Trophoblast cell (in vitro differentiated cells and primary cell): ENCODE measurements at places on chromosomes 16 and 17.
A peak's percentile ranks its signal among the peaks of the same experiment; 100 is the strongest.

DNA sequence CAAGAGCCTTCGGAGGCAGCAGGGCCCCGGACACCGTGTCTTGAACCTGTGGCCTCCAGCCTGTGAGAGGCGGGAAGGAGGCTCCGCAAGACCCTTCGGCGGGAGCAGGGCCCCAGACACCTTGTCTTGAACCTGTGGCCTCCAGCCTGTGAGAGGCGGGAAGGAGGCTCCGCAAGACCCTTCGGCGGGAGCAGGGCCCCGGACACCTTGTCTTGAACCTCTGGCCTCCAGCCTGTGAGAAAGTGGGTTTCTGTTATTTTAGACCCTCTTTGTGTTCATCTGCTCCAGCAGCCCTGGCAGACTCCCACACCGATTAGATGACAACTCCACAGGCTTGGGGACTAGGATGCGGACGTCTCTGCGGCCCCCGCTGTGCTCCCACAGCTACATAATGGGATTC is 30.0 kb downstream of the FBXO31 start:
- no peak for DNase-seq

GRCh38 chr16:2199621-2200139 is 3.3 kb upstream of the CASKIN1 start:
- no peak for DNase-seq

DNA sequence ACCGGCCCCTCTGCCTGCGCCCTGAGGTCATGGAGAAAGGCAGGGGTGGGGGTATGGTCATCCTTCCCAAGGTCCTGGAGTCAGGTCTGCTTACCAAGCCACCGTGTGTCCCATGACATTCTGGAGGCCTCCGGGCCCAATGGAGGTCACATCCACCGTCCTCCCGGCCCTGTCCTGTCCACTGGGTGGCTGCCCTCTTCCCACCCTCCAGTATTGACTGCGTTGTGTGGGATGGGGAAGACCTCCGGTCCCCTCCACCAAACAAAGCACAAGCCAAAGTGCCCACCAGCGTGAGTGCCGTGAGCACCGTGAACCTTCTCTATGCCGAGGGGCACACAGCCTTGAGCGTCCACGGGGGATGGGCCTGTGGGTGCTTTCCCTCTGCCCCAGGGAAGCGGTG is 37.2 kb downstream of the LMF1 start:
- DNase-seq, result no peak

DNA sequence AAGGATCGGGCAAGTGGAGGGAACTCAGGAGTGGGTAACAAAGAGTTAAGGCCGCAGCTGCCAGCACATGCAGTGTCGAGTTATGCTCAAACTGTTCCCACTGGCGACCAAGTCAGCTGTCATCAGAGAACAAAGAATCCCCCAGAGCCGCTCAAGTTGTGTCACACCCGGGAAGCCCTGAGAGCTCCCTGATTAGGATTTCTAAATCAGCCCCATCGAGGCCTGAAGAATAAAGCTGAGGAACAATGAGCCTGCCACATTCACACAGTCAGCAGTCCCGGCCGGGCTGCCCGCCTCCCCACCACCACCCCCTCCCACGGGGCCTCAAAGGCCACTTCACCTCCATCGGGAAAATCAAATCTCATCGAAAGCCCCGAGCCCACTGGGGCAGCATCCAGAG is 84.5 kb downstream of the SOX9 start:
- no peak for DNase-seq

- DNase-seq, result peak; percentile 56
Measured at GRCh38 chr16:15427648-15428239, 6.6 kb upstream of the BMERB1 start.

GRCh38 chr17:16947470-16947869 is 24.4 kb downstream of the TNFRSF13B start:
- DNase-seq, result no peak

DNA sequence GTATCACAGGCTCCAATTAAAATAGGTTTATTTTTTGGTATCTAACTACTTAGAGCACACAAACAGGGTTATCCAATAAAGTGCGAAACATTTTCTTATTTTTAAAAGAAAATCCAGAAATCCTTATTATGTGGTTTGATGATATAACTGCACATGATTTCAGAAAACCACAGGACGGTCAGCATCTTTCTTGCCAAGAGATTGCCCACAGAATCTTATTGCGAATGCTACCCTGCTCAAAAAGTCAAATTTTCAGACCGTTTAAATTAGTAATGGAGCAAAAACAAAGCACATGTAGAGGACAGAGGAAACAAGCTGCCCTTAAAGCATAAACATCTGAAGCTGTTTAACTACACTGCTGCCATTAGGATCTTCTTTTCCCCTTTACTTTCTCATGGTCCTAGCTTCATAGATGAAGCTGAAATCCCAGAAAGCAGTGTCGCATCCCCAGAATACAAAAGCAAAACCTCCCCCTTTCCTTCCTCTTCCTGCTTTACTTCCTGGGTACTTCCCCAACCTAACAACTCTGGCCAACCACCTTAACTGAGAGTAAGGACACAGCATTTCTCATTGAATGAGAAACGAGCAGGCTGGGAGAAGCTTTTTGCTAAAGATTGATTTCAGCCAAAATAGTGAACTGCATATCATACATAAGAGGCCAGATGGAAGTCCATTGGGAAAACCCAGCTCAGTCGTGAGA is 43.7 kb downstream of the CMTM4 start:
- no peak for DNase-seq

GRCh38 chr16:66746048-66746447 is 5.4 kb downstream of the DYNC1LI2 start:
- DNase-seq, result no peak

DNA sequence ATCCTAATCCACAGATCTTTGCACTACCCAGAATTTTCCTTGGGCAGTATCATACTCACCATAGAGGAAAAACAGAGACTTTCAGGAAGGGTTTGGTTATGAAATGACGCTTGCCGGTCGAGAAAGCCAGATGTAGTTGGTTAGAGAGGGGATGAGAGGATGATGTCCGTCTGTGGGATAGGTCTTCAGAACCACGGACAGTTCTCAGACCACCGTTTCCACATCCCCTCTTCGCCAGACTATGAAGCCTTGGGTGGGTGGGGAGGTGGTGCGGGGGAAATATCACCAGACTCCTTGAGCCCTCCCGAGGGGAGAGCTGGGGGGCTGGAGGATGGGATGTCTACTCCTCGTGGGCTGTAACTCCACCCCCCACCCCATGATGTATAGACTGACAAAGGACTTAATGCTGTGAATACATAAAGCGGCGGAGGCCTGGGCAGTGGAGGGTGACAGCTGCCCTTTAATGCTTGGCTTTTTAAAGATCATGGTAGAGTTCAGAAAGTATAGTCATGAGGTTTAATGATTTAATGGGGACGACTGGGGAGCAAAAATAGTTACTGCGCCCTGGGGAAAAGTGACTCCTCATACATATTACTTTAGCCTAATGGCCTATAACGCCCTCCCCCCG is 96.6 kb downstream of the MRM1 start:
- no peak for DNase-seq

- DNase-seq, result no peak
Measured at GRCh38 chr16:3503523-3503922, 2.7 kb downstream of the CLUAP1 start.

DNA sequence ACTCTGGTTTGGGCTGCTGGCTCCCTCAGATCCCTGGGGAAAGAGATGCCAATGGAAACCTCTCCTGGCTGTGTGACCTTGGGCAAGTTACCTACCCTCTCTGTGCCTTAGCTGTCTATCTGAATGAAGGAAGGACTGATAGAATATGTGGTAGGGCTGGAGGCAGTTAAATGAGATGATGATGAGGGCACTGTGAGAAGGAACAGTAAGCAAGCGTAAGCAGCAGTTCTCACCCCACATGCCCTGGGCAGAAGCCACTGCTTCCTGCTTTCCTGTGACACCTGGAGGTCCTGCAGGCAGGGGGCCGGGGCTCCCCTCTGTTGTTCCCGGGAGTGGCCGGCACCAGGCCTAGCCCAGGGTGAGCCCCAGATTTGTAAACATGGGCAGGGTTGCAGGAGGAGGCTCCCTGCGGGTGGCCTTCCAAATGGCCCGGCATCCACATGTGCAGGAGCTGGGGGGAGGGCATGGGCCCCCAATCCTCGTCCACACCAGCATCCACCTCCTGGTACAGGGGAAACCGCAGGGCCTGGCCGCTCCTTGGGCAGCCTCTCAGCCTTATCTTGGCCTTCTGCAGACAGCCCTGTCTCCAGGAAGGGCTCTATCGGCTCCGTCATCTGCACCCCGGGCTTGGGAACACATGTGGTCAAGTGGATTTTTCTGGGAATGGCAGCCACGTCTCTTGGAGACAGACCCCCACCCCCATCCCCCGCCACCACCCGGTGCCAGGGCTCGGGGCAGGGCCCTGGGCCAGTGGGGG is 235.6 kb upstream of the GSE1 start:
- DNase-seq, result no peak

DNA sequence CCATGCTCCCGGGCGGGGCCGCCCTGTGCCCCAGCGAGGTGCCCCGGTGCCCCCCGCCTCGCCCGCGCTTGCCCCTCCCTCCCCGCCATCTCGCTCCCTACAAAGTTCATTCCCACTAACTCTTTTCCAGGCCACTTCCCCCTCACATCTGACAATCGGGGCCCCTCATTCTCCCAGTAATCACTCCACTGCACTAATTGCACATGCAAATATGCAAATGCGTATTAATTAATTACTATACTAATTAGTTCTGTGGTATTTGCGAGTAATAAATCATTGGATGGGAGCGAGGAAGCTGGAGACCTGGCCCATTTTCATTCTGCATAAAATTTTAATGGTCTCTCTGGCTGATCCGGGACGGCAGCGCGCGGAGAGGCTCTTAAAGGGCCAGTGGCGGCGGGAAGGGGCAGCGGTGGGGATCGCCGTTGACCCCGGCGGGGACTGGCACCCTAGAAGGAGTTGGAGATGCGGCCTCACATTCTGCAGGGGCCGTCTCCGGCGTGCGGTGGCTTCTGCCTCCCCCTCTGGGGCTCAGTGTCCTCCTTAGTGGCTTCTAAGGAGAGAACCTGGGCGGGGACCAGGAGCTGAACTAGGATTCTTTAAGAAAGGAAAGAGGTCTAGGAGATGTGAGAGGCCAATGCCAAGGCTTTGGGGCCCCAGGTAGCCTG is 8.4 kb upstream of the PPP1R1B start:
- DNase-seq, result no peak

- DNase-seq, result no peak
Measured at GRCh38 chr17:57696050-57696449, 49.0 kb downstream of the CCDC182 start.

DNA sequence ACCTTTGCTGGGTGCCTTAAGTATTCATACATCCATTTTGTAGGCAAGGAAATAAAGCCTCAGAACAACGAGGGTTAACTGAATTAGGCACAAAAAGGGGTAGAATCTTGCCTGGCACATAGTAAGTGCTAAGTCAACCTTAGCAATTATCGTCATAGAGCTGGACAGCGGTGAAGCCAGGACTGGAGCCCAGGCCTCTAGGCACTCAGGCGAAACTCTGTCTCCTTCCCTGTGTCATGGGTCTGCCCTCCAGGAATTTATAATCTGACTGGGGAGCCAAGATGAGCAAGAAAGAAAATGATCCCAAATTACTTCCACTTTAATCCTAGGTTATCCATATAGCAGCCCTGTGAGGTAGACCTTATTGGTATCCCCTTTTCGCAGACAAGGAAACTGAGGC is 61.4 kb downstream of the KATNIP start:
- no peak for DNase-seq

GRCh38 chr17:17322516-17323510 is 19.6 kb downstream of the NT5M start:
- no peak for DNase-seq

DNA sequence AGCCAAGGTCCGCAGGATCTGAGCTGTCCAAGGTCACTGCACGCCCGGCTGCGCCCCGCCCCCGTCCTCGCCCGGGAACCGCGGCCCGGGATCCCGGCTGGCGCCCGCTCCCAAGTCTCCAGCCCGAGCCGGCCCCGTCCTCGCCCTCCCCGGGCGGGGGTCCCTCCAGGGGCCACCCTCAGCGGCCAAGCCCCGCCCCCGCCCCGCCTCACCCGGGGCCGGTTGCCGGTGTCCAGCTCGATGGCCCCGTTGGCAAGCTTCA is 216 bp downstream of the VPS9D1 start:
- no peak for DNase-seq

DNA sequence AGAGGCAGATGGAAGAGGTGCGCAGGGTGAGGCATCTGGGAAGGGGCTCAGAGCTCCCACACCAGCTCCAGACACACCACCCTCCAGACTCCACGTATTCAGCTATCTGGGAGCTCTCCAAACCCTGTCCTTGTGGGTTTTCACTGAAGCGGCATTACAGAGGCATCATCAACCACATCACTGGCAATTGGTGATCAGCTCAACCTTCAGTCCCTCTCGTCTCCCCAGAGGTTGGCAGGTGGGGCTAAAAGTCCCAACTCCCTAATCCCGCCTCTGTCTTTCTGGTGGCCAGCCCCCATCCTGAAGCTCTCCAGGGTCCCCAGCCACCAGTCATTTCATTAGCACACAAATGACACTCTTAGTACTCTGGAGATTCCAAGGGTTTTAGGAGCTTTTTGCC is 123.9 kb downstream of the KCNJ12 start:
- no peak for DNase-seq

GRCh38 chr17:17768424-17769088 is 68.2 kb downstream of the SREBF1 start:
- no peak for DNase-seq

GRCh38 chr16:49634235-49635008 is 221.5 kb downstream of the ZNF423 start:
- no peak for DNase-seq

GRCh38 chr16:89863741-89864526 is 9.5 kb upstream of the TCF25 start:
- DNase-seq, result peak; percentile 77

DNA sequence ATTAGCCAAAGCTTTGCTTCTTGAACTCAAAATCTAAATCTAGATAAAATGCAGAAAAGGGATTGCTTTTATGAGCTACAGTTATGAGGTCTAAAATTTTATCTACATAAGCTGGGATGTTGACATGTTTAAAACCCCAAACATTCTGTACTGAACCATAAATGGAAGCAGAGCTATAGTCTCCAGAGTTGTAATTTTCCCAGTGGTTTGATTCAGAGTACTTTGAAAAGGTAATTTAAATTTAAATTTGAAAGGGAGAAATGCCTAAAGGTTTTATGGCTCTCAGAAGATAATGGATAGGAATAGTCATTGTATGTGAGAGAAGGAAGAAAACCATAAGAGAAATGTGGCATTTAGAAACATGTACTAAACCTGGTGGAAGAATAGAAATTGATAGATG is 163.2 kb downstream of the PPM1E start:
- no peak for DNase-seq

- no peak for DNase-seq
Measured at GRCh38 chr17:61451538-61452300, 503 bp upstream of the TBX4 start.

DNA sequence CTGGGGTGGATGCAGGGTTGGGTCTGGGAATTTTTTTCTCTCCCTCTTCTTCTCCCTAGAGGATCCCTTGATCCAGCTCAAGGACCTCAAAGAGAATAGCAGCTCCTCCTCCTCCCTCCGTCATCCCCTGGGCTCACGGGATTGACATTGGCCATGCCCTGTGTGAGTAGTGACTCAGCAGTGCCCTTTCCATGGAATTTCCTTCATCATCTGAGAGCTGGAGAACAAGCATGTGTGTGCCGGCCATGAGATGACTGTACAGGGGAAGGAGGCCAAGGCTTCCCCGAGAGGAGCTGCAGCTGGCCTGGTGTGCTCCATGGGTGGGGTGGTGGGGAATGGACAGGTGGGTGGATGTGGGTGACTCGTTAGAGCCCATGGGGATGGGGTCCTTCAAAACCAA is 8.9 kb upstream of the WSCD1 start:
- no peak for DNase-seq
